Hematopoietic multipotent progenitor cell (in vitro differentiated cells): ENCODE measurements at places on chromosomes 3 and 15. TPM values are rescaled to one million over a fixed set of nuclear protein-coding genes. Genes with fewer than 3 reads are reported as not detected.

The TEX55 gene
- total RNA-seq = under 0.01 TPM

The USP50 gene
- 0.27 TPM for total RNA-seq

DNA sequence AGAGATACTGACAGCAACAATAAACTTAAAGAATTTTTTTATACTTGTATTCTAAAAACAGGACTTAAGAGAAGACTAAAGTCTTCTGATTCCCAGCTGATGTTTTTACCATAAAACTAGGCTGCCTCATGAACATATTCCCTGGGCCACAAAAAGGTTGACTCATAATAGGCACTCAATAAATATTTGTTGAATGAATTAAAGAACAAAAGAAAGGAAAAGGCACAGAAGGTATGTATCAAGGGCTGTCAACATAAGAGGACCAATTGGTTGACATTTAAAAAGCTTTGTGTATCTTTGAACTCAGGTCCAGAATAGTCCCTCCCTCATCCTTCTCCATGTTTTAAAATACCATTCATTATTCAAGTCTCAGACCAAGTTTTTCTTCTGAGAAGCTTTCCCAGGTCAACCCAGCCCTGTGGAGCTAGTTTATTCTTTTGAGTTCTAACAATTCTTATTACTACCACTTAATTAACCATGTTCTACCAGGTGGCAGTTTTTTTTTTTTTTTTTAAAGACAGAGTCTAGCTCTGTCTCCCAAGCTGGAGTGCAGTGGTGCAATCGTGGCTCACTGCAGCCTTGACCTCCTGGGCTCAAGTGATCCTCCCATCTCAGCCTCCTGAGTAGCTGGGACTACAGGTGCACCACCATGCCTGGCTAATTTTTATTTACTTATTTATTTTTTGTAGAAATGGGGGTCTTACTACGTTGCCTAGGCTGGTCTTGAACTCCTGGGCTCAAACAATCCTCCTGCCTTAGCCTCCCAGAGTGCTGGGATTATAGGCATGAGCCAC lies 17.5 kb upstream of the ARHGEF3 start:
- no peak for DNase-seq

DNA sequence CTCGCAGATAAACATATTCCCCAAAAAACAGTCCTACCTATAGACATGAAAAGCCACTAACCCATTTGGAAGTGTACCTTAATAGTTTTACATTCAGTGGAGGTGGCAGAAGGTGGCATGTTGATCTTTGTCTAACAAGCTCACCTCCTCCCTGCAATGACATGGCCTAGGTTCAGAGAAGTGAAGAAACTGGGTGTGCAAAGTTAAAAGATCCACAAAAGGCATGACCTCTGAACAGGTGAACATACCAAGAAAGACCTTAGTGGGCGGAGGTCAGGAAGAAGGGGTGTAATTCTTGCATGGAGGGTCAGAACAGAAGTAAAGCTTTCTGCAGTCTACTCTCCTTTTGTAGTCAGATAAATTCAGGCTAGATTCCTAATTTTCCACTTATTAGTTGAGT lies 822 bp downstream of the MRPL3 start:
- DNase-seq = no peak

- DNase-seq = no peak
Measured at GRCh38 chr3:106103383-106103782, 234.6 kb upstream of the CBLB start.
